ENCODE measurements at places on chromosomes 1 and 21. TPM values are rescaled to one million over a fixed set of nuclear protein-coding genes. Genes with fewer than 3 reads are reported as not detected.

GRCh38 chr1:236395230-236395946, 1.3 kb downstream of the EDARADD start:
- DNase-seq: no peak

DNA sequence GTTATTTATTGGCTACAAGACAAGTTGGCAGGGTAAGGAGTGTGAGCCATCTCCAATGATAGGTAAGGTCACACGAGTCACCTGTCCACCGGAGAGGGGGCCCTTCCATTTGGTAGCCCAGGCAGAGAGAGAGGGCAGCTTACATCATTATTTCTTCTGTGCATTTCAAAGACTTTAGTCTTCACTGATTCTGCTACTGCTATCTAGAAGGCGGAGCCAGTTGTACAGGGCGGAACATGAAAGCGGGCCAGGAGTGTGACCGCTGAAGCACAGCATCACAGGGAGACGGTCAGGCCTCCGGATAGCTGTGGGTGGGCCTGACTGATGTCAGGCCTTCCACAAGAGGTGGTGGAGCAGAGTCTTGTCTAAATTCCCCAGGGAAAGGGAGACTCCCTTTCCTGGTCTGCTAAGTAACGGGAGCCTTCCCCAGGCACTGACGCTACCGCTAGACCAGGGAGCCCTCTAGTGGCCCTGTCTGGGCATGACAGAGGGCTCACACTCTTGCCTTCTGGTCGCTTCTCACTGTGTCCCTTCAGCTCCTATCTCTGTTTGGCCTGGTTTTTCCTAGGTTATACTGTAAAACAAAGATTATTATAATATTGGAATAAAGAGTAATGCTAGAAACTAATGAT, 36.7 kb downstream of the ZNF695 start:
- peak; percentile 42 for DNase-seq

GRCh38 chr1:238466459-238466858, 575.7 kb upstream of the ZP4 start:
- no peak for DNase-seq

DNA sequence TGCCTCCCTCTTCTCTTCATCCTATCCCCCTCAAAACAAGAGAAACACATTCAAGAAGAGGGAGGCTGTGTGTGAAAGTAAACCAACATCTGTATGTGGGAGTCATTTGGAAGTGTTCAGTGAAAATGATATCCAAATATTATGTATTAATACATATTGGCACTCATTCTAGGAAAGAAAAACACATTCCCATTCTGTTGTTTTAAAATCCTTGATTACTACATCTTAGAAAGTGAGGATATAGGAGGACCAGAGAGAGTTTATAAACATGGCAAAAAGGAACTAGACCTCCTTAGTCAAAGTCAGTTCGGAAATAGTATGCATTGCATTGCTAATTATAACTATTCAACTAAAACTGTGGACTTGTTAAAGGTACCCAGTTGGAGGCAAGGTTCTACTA, 786.6 kb downstream of the ADGRL2 start:
- DNase-seq: no peak

DNA sequence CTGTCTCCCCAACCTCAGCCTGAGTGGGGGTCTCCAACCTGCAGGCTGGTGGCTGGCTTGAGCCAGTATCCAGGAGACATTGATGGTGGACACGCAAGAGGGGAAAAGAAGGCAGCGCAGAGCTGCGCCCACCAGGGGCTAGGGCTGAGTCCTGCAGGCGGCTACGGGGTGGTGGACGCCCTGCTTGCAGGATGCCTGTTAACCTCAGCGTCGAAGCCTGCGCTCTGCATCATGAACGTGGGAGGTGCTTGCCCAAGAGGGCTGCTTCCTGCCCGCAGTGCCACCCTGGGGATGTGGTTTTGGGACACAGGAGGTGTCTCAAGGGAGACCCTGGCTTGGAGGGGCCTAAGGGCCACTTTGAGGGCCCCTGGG, 11.6 kb downstream of the CFAP410 start:
- DNase-seq: no peak

Gene TNFRSF9
- total RNA-seq: 0.22 TPM

DNA sequence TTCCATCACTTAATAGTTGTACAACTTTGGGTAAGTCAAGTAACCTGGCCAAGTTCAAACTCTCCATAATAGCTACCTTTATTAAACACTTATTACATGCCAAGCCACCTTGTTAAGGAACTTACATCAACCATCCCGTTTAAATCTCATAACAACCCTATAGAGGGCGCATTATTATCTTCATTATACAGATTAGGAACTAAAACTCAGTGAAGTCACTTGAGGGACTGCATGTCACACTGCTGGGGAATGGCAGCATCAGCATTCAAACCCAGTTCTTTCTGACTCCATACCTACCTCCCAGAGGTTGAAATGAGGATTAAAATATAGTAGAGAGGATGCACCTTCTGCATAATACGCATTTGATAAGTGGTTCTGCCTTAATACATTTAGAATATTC, 47.1 kb upstream of the PLA2G2C start:
- DNase-seq: peak; percentile 37

- DNase-seq: no peak
Observed at GRCh38 chr1:29497395-29498125, 261.2 kb downstream of the PTPRU start.

GRCh38 chr1:2471587-2472001, 4.5 kb upstream of the PLCH2 start:
- DNase-seq: no peak

Gene AVPR1B
- not detected for total RNA-seq

All from endothelial cell of umbilical vein (primary cell).